AG10803 (cell line): ENCODE measurements at places on chromosomes 16 and 17.

GRCh38 chr17:40903129-40903847 is 18.2 kb upstream of the KRT20 start:
- DNase-seq: peak; percentile 35

DNA sequence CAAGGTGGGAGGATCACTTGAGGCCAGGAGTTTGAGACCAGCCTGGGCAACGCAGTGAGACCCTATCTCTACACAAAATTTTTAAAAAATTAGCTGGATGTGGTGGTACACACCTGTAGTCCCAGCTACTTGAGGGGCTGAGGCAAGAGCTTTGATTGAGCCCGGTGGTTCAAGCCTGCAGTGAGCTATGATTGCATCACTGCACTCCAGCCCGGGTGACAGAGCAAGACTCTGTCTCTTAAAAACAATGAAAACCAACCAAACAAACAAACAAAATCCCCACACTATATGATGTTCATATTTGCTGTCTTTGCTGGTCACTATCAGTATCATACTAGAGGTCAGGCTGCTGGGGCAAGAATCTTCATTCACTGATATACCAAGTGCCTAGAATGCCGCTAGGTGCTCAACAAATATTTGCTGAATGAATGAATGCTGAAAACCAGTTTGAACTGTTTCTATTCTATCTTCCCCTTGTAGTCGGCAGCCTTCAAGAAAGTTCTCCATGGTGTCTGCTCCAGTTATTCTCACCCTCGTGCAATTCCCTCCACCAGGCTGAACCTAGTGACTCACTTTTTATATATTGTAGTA is 127.0 kb downstream of the IRX3 start:
- no peak for DNase-seq

GRCh38 chr16:53220585-53220984 is 165.8 kb downstream of the CHD9 start:
- DNase-seq: peak; percentile 45

GRCh38 chr17:49382556-49382955 is 20.5 kb upstream of the ZNF652 start:
- DNase-seq: no peak

DNA sequence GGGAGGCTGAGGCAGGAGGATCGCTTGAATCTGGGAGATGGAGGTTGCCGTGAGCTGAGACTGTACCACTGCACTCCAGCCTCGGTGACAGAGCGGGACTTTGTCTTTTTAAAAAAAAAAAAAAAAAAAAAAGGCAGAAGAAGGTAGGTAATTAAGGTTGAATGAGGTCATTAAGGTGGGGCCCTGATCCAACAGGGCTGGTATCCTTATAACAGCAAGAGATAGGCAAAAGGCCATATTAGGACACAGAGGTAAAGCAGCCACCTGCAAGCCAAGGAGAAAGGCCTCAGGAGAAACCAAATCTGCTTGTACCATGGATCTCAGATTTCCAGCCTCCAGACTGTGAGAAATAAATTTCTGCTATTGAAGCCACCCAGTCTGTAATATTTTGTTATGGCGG is 60.3 kb downstream of the SPAG9 start:
- DNase-seq: no peak

DNA sequence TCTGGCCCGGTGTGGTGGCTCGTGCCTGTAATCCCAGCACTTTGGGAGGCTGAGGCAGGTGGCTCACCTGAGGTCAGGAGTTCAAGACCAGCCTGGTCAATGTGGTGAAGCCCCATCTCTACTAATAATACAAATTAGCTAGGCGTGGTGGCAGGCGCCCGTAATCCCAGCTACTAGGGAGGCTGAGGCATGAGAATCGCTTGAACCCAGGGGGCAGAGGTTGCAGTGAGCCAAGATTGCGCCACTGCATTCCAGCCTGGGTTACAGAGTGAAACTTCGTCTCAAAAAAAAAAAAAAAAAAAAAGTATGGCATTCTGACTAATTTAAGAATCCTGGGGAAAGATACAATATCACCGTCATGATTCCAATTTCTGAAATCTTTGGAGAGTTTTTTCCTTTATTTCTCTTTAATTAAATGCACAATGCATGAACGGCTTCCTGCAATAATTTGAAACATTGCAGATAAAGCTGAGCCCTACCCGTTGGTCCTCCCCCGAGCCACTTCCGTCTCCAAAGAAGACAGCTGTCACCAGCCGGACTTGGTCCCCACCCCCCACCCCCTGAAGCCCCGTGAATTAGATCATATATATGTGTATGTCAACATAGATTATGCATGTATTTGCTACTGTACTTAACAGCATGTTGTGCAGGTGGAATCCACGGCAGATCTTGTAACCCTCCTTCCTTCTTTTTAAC is 142.6 kb upstream of the PLCG2 start:
- peak; percentile 7 for DNase-seq

GRCh38 chr17:80364091-80364691 is 50.8 kb upstream of the ENDOV start:
- DNase-seq: no peak

- DNase-seq: no peak
Observed at GRCh38 chr17:61366715-61367413, 32.8 kb upstream of the TBX2 start.

- no peak for DNase-seq
Observed at GRCh38 chr16:72500545-72500944, 328.6 kb upstream of the PMFBP1 start.

DNA sequence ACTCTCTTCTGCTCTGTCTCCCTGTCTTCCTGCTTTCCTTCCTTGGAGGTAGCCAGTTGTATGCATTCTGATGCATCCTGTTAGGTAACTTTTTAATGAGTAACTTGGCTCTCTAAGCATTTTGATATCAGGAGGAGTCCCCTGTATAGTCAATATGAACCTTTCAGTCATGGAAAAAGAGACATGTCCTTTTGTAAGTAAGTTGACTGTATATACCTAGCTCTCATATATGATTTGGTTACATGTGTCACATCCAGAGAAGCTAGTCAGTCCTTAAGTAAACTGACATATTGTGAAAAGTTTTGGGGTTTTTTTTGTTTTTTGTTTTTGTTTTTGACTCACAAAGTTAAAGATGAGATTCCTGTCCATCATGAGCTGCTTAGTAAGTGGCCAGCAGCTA is 18.8 kb downstream of the UTP18 start:
- DNase-seq: no peak

- no peak for DNase-seq
Observed at GRCh38 chr17:42629411-42630009, 20.0 kb downstream of the TUBG1 start.

GRCh38 chr17:31754239-31754945 is 104.7 kb downstream of the COPRS start:
- DNase-seq: peak; percentile 78

GRCh38 chr17:60157487-60158040 is 7.8 kb downstream of the CA4 start:
- DNase-seq: no peak

- no peak for DNase-seq
Observed at GRCh38 chr17:1124896-1125787, 54.6 kb downstream of the ABR start.

DNA sequence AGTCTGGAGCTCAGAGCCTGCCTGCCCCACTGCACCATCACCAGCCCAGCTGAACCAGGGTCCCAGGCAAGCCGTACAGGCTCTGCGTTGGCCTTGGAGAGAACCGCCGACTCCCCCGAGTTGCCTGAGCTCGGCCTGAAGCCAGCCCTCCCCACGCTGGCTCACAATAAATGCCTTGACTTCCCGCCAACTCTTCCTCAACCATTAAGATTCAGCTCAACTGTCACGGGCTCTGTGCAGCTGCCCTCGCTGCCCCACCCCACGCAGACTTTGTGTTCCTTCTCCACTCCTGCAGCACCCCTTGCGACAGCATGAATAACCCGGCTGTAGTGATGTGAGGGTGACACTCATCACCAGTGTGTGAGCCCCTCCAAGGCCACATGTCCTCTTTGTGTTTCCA is 4.8 kb upstream of the QPRT start:
- peak; percentile 30 for DNase-seq

DNA sequence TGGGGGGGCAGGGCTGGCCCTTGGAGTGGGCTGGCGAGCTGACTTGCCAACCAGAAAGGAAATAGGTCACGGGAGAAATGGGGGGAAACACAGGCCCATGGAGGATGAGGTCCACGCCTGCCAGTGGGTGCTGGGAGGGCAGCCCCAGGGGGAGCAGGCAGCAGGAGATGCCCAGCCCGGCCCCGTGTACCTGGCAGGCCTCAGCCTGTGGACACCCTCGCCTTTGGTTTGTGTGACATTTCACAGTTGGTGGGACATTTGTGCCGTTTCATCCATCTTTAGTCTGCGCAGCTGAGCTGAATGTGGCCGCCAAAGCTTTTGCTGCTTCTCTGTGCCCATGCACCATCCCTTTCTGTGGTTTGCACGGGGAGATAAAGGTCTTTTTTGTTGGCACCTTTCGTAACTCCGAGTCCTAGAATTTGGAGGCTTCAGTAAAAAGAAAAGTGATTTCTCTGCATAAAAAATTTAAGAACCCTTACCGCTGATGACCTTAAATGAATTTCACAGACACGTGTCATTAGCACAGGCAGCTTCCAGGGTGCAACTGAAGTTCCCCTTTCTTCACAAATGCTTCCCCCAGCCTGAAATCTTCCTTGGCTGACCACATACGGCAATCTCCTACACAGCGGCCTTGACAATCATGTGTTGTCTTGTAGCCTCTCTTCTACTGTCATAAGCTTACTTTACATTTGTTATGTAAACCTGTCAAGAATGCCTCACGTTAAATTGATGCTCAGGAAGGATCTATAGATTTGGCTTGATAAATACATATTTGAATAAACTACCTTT is 193.6 kb downstream of the RPTOR start:
- no peak for DNase-seq

GRCh38 chr16:69706256-69706974 is 19.9 kb downstream of the NQO1 start:
- DNase-seq: peak; percentile 73

DNA sequence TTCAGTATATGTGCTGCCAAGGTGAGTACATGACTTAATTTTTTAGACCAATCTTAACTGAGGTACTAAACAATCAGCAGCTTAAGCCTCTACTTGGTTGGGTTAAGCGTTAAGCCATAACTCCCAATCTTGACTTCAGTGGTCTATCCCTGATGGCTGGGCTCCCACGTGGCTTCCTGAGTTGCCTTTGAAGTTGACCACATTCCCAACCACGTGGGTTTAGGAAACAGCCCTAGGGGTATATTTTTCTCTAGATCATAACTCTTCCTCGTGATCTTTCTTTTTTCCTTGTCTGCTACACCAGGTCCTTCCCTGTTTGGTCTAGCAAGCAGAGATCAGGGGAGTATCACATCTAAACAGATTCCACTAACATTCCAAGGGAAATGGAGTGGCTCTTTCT is 20.1 kb upstream of the PIRT start:
- no peak for DNase-seq

- no peak for DNase-seq
Observed at GRCh38 chr16:30472328-30472942, at the start of gene ITGAL. ITGAL (plus strand) TSS chr16:30472742; CDS start chr16:30472838, 96 bp downstream.

- no peak for DNase-seq
Observed at GRCh38 chr17:45366049-45366448, 49.2 kb upstream of the MAP3K14 start.

- DNase-seq: no peak
Observed at GRCh38 chr17:72460711-72461110, 339.9 kb downstream of the SOX9 start.

GRCh38 chr16:79082970-79083369 is 517.6 kb downstream of the MAF start:
- no peak for DNase-seq

DNA sequence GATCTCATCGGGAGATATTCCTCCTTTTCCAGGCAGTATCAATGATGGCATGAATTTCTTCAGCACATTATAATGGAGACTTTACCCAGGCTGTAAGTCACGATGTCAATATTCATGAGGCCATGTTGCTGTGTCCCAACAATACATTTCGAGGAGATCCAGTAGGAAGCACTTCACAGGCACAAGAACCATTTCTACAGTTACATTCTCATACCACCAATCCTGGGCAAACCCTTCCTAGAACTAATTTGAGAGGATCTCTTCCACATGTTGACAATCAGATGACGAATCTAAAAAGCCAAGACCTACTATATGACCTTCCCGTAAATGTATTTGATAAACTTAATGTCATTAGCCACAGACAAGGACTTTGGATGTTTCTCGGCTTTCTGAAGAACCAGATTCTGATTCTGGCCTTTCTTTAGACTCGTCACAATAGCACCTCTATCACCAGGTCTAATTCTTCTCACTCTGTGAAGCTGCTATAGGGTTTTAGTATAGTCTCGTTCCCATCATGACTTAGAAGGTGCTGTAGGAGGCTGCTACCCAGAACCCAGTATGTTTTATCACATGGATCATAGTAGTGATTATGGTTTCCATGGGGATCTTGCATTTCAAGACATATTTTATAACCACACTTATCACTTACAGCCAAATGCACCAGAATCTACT is 40.2 kb downstream of the C16orf87 start:
- DNase-seq: no peak

- no peak for DNase-seq
Observed at GRCh38 chr17:77724876-77725615, 233.5 kb upstream of the TNRC6C start.

GRCh38 chr16:822174-822908 is 21.8 kb upstream of the GNG13 start:
- DNase-seq: no peak

DNA sequence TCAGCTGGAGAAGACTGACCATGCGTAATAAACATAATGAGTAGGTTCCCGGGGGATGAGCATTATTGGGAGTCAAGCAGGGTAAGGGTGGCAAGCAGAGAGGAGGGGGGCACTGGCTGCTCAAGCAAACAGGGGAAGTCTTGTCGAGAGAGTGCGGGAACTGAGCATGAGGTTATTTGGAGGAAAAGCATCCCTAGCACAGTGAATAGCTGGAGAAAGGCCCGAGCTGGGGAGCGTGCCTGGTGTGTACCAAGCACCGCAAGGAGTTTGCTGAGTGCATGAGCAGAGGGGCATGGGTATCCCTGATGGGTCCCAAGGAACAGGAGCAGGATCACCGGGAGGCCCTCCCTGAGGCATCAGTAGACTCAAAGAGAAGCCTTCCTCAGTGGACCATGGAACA is 17.2 kb downstream of the CYTH1 start:
- no peak for DNase-seq
